Cerebellum (tissue), 4 donors: ENCODE measurements at places on chromosomes 3 and 15.

DNA sequence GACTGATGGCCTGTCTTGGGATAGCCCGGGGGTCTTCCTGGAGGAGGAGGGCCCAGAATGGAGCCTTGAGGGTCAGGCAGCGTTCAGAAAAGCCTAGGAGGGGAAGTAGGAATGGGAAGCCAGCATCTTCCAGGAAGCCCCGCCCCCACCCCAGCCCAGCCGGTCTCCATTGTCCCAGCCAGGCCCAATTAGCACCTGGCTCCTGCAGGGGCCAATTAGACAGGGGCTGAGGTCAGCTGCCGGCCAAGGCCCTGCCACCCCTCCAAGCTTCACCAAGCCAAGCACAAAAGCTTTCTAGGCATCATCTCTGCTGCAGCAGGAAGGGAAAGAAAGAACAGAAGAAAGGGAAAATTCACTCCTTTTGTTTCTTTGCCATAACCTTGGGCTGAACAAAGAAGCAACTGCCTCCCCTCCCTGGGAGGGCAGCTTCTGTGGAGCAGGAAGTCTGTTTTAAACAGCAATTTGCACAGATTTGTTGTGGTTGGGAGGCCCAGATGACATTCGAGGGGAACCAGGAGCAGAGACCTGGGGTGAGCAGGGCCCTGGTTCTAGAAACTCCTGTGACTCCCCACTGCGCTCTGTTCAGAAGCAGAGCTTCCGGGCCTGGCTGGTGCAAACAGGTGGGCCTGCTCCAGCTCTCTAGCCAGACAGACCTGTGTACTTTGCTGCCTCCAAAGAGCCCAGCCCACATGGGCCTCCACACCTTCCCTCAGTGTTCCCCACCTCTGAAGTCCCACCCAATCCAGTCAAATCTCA lies 47.7 kb downstream of the CYP11A1 start:
- no peak for DNase-seq

DNA sequence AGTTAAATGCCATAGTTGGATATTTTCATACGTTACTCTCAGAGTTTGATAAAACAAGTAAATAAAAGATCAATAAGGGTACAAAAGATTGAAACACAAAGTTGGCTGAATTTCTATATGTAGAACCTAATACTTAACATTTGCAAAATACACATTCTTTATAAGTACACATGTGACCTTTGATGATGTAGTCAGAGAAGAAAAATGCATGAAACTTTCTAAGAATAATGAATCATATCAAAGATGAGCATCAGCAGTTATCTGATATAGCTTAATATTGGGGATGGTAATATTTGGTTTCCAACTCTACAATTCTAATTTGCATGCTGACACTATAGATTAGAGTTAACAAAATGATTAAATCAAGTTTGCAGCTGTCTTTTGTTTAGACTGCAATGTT lies 188.0 kb upstream of the TGFBR2 start:
- no peak for DNase-seq

DNA sequence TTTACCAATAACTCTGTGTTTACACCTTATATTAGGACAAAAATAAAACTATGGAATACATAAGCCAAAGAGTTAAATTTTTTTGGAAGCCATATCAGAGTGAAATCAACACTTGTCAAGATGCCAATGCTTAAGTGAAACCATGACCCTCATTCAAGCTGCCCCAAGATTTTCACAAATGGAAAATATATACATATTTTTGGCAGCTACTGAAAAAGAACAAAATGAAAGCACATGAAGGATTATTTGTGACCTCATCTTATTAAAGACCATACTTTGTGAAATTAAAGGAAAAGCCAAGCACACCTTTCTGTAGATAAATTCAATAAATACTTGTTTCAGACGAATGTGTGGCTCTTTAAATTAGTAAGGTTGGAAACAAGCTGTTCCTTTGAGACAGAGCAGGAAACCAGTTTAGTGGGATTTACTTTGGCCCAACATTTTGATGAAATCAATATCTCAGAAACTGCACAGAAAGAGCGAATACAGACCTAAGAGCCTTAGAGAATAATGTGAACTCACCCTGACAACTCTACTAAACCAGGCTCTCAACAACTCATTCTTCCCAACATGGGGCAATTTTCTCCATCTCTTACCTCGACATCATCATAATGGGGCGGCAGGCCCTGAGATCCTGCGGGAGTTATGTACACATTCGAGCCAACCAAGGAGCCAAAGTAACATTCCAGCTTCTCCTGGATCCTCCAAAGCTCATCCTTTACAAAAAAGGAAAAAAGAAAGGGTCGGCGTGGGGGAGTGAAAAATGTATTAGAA lies 11.1 kb downstream of the RIOX2 start:
- no peak for DNase-seq

DNA sequence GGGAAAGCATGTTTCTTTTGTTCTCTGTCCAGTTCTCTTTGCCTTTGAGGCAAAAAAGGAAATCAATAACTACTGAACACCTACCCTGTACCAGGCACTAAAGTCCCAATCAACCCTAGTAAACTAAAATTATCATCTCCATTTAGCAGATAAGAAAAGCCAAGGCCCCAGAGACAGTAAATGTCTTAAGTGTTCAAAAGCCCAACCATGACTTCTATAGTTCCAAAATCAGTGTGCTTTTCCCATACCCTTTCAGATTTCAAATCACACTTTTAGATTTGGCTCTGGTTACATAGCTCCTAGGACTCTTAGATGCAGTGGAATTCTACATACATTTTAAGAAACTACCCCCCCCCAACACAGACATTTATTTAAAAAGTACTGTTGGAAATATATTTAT lies 63.5 kb downstream of the UACA start:
- no peak for DNase-seq

- DNase-seq: peak; percentile 39
Measured at GRCh38 chr3:42013691-42014457, 52.0 kb upstream of the ULK4 start.
